ENCODE measurements at places on chromosomes 12 and 14.

DNA sequence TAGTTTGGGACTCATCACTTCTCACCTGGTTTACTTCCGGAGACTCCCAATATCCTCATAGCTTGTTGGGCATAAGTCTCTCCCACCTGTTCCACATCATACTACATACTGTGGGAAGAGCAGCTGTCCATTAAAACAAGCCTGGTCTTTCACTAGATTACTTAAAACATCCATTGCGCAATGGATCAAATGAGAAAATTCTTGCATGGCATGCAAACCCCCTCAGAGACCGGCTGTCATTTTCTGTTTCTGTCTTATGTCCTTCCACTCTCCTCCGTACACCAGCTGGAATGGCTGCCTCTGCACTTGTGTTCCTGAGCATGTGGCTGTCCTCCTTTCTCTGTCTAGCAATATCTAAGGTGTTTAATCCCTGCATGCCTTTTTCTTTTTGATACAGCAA lies 265.6 kb downstream of the TMEM117 start:
- DNase-seq, result no peak

DNA sequence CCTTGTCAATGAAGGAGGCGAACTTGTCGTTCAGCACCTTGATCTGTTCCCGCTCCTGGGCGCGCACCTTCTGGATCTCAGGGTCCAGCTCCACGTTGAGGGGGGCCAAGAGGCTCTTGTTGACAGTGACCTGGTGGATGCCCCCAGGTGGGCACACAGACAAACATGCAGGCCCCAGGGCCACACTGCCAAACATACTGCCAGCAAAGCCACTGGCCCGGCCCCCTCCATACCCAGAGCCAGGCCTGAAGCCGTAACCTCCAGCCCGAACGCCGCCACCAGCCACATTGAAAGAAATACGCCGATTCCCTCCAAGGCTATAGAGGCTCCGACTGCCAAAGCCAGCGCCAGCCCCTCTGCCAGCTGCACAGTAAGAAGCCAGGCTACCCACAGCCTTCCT lies 337 bp downstream of the KRT74 start:
- DNase-seq, result no peak

DNA sequence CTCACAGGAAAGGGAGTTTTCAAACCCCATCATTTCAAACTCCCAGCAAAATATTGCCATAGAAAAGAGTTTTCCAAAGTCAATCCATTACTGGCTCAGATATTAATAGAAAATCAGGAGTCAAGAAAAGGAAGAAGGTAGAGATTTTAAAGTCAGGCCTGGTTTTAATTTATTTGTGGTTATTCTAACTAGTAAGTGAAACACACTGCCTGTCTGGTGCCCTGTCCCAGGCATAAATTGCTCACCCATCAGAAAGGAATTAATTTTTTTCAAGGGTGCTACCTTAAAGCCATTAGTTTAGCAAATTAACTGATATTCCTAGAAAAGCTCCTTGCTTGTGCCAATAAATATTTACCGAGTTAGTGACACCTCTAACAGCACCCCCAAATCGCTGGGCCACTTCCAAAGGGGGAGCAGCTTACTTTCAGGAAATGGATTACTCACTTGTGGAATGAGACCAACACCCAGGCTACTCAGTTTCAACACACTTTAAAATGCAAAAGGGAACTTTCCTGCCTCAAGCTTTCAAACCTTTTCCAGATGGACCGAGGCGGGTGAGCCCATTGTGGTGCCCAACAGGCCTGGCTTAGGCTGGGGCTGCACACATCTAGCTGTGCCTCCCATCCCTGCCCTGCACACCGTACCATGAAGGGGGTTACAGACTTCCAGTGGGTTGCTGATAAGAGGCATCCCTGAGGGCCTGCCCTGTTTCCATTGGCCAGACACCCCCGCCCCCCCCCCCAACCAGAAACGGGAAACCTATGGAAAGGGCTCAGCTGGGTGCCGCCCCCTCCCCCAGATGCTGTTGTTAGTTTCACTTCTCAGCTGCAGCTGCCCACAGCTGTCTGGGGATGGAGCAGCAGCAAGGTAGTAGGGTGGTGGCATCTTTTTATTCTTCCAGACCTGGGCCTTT lies 117.2 kb downstream of the SAMD4A start:
- DNase-seq, result no peak

- DNase-seq, result no peak
These were observed 1215.4 kb upstream of the USP15 start for GRCh38 chr12:61044766-61045165.

DNA sequence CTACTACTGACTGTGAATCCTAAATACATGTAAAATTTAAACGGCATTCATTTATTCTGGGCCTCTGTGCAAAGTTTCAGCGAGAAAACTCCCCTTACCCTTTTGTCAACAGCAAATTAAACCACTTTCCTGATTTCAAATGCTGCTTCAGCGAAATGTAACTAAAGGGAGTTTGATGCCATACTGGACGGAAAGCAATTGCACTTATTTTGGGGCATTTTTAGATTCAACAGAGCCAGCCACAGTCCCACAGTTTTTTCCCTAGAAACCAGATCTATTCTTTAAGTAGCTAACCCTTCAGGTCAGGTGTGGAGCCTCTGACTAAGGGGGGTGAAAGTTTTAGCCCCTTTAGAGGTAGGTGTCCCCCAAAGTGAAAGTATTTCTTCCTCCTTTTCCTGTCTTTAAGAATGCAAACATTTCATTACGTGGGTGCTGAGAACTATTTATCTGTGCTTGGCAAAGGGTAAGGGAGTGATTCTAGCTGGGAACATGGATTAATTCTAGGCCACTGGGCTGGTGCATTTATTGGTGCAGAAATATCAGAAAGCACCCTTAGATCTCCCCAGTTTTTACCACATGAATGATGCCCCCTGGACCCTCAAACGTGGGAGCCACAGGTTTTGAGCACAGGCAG lies 72.7 kb downstream of the SPTB start:
- no peak for DNase-seq

All from activated CD4-positive, alpha-beta T cell treated with anti-CD3 and anti-CD28 coated beads for 1 hour (primary cell).